T-cell (primary cell): ENCODE measurements at places on chromosomes 16 and 17.

GRCh38 chr17:63519972-63520882, 2.9 kb upstream of the KCNH6 start:
- DNase-seq = no peak

- DNase-seq = no peak
Measured at GRCh38 chr16:55668340-55669281, 12.8 kb downstream of the SLC6A2 start.

DNA sequence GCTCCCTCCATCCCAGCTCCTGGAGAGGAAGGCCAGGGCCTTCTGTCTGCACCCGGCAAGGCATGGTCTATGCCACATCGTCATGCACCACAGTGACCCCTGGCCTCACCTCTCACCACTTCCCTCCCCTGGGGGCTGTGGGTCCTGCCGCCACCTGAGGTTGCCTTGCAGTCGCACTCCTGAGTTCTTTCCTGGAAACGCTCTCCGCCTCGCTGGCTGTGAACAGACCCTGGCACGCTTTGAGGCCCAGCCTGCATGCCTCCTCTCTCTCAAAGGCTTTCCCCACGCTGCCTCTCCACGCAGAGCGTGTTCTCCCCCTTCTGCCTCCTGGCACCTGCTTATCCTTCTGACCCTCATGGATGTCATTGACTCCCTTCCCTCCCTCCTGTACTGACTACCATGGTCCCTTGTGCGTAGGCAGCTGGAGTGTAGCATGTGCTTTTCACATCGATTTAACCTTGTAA, 45.4 kb downstream of the SEC14L1 start:
- DNase-seq = no peak

GRCh38 chr17:44627513-44628242, 28.6 kb upstream of the MEIOC start:
- no peak for DNase-seq

DNA sequence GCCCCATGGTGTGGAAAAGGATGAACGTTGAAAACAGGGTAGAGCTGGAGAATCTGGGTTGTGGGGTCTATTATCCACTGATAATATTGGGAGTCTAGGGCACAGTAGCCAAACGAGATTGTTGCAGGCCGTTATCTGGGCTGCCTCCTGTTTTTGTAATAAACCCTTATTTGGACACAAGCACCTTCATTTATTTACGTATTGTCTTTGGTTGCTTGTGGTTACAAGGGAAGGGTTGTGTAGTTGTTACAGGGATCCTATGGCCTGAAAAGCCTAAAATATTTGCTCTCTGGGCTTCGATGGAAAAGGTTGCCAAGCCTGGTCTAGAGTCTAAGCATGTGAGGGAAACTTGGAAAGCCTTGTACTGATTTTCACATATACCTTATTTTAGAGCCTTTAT, 4.3 kb upstream of the SMARCE1 start:
- no peak for DNase-seq
